Activated CD4-positive, alpha-beta T cell treated with anti-CD3 and anti-CD28 coated beads for 1 hour (primary cell): ENCODE measurements at places on chromosomes 13 and 19.

DNA sequence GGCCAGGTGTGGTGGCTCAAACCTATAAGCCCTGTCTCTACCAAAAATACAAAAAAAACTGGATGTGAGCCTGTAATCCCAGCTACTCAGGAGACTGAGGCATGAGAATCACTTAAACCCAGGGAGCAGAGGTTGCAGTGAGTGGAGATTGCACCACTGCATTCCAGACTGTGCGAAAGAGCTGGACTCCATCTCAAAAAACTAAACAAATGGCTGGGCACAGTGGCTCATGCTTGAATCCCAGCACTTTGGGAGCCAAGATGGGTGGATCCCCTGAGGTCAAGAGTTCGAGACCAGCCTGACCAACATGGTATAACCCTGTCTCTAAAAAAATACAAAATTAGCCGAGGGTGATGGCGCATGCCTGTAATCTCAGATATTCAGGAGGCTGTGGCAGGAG is 34.9 kb upstream of the ZNF83 start:
- no peak for DNase-seq

- DNase-seq: no peak
Measured at GRCh38 chr13:102812611-102813287, 13.8 kb downstream of the BIVM start.

DNA sequence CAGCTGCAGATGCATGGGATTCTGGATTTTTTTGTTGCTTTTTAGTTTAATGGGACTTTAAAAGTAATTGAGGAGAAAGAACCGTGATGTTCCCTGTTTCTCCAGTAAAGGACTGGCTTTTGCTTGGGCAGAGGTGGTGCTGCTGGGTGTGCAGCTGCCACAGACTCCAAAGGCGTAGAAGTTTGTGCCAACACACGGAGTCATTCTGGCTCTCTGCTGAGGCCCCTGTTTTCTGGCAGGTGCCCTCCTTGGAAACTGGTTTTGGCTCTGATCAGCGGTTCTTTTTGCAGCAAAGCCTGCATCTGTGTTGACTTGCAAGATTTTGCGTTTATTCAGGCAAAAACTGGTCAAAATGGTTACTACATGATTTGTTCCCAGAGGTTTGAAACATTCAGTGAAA is 16.0 kb upstream of the QTRT1 start:
- DNase-seq: no peak

GRCh38 chr13:113325779-113326178 is 28.7 kb downstream of the LAMP1 start:
- DNase-seq: no peak

DNA sequence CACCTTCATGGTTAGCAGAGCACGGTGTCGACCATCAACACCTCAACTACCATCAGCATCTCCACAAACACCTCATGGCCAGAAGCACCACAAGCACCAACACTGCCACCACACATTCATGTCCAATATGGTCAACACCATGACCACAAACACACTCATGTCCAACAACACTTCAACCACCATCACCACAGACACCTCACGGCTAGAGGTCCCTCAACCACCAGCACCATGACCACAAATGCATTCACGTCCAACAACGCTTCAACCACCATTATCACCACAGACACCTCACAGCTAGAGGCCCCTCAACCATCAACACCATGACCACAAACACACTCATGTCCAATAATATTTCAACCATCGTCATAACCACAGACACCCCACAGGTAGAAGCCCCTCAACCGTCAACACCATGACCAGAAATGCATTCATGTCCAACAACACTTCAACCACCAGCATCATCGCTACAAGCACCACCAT is 10.2 kb downstream of the TRAPPC5 start:
- no peak for DNase-seq

- DNase-seq: peak; percentile 38
Measured at GRCh38 chr19:3801412-3802096, 15.4 kb upstream of the MATK start.

- no peak for DNase-seq
Measured at GRCh38 chr13:97076898-97077297, 82.6 kb upstream of the OXGR1 start.

GRCh38 chr13:63124863-63125262 is 1709.2 kb upstream of the PCDH20 start:
- no peak for DNase-seq

DNA sequence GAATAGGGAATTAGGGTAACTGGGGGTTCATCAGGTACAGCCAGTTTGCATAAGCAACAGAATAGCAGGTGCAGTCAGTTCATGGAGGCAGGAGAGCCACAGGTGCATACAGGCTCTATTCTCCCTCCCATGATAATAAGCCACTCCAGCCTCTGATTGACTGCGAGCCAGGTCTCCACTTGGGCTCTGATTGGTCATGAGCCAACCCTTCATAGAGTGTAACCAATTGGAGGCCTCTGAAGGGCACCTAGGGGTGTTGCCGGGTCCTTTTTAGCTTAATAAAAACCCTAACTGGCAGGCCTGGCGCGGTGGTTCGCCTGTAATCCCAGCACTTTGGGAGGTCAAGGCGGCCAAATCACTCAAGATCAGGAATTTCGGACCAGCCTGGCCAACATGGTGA is 8.7 kb upstream of the CKM start:
- DNase-seq: no peak

DNA sequence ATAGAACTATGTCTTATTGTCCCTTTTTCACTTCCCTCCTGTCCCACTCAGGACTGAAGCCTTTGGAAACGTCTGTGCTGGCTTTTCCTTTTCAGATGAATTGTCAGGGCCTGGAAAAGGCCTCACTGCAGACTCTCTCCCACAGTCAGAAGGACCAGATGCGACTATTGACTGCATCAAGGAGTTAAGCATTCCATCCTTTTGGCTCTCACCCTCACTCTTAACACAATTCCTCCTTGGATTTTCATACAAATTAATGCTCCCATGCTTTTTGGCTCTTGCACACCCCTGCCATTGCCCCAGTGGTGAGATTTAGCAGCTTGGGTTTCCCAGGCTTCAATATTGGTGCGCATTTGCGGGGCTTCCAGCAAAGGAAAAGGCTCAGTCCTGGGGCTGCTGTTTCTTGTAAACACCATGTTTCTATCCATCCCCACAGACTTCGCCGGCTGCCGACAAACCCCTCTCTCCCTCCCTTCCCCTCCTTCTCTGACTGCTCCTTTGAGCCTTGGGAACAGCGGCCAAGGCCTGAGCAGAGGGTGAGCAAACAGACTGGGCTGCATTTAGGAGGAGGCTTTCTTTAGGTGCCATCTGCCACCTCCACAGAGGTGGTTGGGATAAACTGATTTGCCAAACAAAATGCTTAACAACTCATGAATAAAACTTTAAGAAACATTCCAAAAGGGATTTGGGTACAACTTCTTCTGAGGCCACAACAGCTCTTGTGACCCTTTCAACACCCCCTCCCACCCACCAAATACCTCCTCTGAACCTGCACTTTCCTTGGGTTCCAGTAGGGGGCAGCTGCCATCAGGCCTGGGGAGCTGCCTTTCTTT is 48.6 kb upstream of the PCDH8 start:
- no peak for DNase-seq

- no peak for DNase-seq
Measured at GRCh38 chr19:18435178-18435841, 2.6 kb downstream of the ISYNA1 start.

- no peak for DNase-seq
Measured at GRCh38 chr19:47152205-47152604, 21.6 kb downstream of the SAE1 start.

- DNase-seq: no peak
Measured at GRCh38 chr13:33761740-33762139, 56.2 kb upstream of the RFC3 start.

DNA sequence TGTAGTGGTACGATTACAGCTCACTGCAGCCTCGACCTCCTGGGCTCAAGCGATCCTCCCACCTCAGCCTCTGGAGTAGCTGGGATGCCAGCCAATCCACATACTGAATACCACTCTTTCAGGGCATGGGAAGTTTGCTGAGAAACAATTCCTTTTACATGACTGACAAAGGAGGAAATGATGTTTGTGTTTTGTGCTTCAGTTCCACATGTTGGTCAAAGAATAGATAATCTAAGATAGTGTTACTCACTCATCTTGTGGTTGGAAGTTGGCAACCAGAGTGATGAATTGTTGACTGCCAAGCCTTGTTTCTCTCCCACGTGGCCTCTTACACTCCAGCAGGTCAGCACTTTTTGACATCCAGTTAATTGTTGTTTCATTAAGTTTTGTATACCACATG is 7.6 kb downstream of the MBD3L2B start:
- DNase-seq: no peak

DNA sequence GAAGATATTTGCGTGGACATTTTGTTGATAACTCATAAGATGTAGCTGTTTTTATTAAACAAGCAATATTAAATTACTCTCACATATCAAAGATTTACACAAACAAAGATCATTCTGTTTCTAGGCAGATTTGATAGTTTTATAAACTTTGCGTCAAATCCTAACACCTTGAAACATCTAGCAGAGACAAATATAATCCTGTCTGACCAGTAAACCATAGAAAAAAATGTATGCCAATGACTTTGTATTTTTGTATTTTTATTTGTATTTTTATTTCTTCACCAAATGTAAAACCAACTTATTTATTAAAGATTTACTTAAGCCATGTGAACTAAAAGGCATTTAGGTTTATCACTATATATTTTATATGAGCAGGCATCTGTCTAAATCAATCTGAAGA is 494.6 kb downstream of the GPC5 start:
- no peak for DNase-seq
